ENCODE measurements at places on chromosomes 13 and 19.

GRCh38 chr13:113538689-113539058 is 45.9 kb upstream of the TFDP1 start:
- no peak for DNase-seq

DNA sequence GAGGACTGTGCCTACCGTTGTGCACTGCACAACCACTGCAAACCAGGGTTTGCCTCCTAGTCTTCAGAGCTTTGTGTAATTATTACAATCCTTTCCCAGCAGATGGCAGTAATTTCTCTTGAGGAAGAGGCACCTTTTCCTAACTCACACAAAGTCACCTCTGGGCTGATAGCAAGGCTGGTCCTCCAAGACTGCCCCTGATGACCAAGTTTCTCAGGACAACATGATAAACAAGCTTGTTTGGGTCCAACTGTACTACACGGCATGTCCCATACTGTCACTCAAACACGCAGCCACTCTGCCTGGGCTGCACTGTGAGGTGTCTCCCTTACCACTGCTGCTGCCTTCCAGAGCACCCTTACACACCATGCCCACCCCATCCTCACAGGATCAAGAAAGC is 39.3 kb downstream of the RFXAP start:
- DNase-seq = no peak

DNA sequence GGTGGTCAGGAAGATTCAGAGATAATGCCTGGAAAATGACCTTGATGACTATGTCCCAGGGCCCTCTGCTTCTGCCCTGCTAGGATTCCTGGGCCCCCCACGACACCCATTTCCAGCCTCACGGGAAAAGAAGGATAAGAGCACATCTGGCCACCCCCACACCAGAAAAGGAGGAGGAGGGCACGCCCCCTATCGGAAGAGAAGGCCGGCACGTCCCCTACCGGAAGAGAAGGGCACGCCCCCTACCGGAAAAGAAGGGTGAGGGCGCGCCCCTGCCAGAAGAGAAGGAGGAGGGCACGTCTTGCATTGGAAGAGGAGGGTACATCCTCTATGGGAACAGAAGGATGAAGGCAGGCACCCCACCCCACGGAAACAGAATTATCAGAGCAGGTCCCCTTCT is 84.3 kb downstream of the IER2 start:
- DNase-seq = peak; percentile 79

GRCh38 chr13:73057284-73058063 is 1.3 kb upstream of the KLF5 start:
- no peak for DNase-seq

DNA sequence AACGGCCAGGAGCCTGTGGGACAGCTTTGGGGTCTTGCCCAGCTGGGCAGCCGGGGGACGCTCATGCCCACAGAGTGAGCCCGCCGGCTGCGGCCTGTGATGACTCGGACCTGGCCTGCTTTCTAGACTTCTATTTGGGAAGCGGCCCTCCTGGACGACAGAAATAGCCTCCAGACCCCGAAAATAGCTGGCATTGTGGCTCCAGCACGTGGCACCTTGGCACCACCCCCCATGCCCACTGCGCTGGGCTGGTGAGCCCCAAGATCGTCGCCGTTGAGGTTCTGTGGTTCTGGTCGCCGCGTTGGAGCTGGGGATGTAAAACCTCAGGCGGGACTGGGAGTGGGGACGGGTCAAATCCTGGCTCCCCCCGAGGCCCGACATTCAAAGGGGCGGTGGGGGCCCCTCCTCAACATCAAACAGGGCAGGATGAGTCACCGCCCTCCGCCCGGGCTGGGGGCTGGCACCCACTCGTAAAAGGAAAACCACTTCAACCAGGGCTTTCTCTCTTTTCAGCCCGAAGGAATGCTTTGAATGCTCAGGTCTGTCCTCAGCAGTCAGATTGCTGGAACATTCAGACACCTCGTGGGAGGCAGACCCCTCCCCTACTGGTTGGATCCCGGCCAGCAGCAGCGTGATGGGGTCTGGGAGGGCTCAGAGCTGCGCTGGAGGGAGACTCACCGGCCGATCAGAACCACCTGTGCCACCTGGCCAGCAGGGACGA is 42.1 kb downstream of the GADD45B start:
- no peak for DNase-seq

DNA sequence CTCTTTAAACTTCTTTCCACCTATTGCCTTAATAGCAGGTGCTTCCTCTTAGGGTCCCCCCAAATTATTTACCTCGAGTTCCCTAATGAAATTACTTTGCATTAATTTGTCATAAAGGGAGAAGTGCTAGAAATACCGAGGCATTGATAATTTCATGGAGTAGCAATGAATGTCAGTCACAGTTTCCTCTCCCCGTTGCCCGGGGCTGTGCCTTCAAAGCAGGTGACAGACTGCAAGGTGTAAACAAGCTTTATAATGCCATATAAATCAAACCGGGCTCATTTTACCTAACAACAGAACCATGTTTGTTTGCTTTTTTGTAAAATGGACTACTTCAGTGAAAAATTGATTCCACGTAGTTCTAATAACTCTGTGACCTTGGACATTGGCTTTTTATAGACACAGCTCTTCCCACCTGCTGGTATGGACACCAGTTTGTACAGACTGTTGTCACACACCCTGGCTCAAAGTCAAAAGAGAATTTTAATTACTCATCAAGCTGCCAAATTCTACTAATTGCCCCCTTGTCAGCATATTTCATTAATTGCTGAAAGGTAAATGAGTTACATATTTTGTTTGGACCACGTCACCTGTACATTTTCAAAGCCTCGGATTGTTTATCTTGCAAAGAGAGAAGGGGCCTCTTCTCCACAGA is 171.1 kb downstream of the STK24 start:
- DNase-seq = no peak

DNA sequence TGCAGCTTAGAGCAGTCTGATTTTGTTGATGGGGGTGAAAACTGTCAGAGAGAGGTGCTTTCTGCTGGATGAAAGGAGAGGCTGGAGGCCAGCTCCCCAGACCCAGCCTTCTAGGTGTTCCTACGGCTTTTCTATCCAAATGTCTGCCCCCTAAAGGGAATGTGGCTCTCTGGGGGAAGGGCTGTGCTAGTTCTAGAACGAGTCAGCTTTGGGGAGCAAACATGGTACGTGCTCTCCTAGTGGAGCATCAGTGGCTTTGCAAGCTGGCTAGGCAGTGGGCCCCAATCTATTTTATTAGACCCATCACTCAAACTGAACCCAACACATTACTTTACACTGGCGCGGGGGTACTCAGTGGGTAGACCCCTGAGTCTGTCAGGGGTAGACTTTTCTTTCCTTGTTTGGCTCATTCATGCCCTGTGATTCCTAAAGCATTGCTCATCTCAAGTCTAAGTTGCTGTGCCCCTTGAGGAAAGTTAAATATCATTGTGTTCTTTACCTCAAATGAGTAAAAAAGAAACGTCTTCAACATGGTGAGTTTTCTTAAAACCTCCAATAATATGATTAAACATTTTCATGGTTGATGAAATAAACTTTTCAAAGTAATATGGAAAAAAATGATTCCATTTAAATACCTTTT is 254.9 kb downstream of the DLEU7 start:
- no peak for DNase-seq

GRCh38 chr13:23918208-23918607 is 20.9 kb upstream of the C1QTNF9B start:
- DNase-seq = no peak

- DNase-seq = no peak
Observed at GRCh38 chr13:61110732-61111131, 304.9 kb downstream of the PCDH20 start.

GRCh38 chr13:91520952-91521351 is 122.5 kb downstream of the GPC5 start:
- DNase-seq = no peak

DNA sequence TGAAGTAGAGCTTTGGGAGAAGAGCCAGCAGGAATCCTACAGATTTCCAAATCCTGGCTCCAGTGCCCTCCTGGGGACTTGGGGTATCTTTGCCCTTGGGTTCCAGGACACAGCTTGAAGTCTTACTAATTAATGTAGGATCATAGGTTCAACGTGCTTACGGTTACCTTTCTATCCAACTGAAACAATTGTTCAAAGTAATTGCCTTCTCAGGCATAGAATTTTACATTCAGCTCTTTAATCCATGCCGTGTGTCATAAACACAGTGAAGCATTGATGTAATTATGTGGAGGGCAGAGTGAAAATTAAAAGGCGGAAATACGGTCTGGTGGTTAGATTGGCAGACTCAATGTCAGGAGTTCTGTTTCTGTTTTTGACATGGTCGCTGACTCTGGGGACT is 170.4 kb downstream of the COG6 start:
- DNase-seq = no peak

DNA sequence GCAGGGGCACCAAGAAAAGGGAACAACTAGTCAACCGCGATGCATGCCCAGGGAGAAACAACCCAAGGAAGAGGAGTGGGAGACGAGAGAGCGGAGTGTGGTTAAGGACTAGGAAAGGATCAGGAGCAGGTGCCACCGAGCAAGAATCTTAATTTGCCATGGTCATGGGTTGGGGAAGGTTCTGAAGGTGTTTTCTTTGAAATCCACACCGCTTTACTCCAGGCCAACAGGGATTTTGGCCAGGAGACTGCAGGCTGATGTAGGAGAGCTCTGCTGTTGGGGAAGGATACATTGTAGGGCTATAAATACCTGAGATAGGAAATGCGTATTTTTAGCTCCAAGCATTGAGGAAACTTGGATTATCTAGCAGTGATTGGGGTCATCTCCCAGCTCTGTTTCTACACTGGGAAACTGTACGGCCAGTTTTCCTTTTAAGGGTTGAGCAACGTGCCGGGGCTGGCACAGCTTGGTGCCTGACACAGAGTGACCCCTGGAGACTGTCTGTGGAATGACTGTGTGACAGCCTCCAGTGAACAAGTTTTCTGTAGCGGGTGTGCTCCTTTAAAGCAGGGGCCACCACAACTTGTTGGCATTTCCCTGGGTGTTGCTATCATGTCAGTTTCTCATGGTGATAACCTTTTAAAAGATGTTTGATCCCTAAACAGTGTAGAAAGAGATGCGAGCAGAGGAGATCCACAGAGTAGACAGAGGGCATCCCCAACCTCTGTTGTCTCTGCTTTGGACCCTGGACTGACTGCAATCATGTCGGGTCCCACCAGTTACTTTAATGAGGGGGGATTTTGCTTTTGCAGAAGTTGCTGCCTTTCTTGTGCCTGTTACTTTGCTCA is 34.3 kb downstream of the ZNF536 start:
- no peak for DNase-seq

GRCh38 chr13:71156550-71156949 is 710.5 kb downstream of the DACH1 start:
- DNase-seq = no peak

DNA sequence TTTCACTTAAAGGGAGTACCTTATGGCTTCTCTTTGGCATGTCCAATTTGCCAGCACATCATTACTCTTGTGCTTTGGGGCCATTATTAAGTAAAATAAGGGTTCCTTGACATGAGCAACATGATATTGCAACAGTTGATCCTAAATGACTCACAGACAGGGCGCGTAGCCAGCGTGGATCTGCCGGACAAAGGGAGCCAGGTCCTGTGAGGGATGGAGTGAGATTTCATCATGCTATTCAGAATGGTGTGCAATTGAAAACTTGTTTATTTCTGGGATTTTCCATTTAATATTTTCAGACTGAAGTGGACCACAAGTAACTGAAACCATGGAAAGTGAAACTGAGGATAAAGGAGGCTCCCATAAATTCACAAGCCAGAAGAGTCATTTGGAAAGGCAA is 48.6 kb upstream of the WASF3 start:
- DNase-seq = no peak

GRCh38 chr13:71240911-71241310 is 626.1 kb downstream of the DACH1 start:
- no peak for DNase-seq

- no peak for DNase-seq
Observed at GRCh38 chr13:77034881-77035280, 7.9 kb upstream of the FBXL3 start.

DNA sequence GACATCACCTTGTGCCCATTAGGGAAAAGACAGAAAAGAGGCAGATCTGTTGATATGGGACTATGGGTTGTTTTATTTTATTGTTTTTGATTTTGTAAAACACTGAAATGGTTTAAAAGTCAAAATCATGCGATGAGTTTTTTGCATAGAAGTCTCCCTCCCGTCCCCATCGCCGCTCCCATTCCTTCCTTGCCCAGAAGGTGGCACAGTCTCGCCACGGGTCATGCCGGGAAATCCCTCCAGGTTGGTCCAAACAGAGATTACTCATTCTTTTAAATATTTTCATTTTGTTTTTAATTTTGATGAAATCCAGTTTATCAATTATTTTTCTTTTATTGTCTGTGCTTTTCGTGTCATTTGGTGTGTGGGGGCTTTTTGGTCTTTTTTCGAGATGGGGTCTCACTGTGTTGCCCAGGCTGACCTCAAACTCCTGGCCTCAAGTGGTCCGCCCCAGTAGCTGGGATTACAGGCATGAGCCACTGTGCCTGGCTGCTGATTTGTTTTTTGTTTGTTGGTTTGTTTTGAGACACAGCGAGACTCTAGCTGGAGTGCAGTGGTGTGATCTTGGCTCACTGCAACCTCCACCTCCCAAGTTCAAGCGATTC is 9.2 kb downstream of the PGPEP1 start:
- DNase-seq = no peak

GRCh38 chr19:35160629-35161433 is 6.3 kb downstream of the FXYD5 start:
- no peak for DNase-seq

All from stimulated activated effector memory CD8-positive, alpha-beta T cell treated with anti-CD3 and anti-CD28 coated beads, Interleukin-12 subunit alpha, Interleukin-12 subunit beta, amount 100 ng/mL, for 72 hours (primary cell).